Adrenal gland (tissue), 19 donors: ENCODE measurements at places on chromosomes 1 and 21. TPM values are rescaled to one million over a fixed set of nuclear protein-coding genes. Genes with fewer than 3 reads are reported as not detected.
A peak's percentile ranks its signal among the peaks of the same experiment; 100 is the strongest.

- no peaks in the 10 kb centered on the region for H3K27me3 ChIP-seq
- H3K4me1 ChIP-seq, result no peaks in the 10 kb centered on the region
Observed at GRCh38 chr1:16114527-16115467, 41.1 kb downstream of the EPHA2 start.

DNA sequence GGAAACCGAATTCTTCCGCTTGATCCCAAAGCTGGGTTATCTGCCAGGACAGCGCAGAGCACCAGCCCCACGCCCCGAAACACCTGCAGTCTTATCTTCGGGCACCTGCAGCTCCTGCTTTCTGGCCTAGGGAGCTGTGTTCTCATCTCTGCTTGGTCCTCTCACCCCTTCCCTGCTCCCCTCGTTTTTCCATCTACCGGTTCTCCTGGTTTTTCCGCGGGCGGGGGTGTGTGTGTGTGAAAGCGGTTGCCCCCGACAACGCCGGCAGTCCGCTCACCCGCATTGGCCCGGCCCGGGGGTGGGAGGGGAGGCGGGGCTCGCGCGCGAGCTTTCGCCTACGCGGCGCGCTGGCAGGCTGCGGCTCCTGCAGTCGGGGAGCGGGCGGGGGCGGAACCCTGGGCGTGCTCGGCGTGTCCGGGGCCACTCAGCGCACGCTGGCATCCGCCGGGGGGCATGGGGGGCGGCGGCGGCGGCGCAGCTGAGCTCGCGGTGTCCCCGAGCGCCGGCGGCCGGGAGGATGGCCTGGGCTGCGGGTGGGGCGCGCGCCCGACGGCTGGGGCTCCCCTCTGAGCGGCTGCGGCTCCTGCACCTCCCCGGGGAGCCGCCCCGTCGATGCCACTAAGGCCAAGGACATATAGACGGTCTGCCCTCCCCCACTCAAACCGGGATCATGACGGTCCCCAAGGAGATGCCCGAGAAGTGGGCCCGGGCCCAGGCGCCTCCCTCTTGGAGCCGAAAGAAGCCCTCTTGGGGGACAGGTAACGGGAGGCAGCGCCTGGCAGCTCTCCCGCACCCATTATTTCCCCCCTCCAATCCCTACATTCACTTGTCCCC, 3.2 kb downstream of the ATP8B2 start:
- H3K27ac ChIP-seq, result peak overlapping the region; percentile 89
- H3K4me3 ChIP-seq, result no peak overlapping the region
- peak; percentile 87 for DNase-seq
- H3K4me1 ChIP-seq, result peaks cover 43% of the 10 kb centered on the region
- no peaks in the 10 kb centered on the region for H3K27me3 ChIP-seq
- no peaks in the 10 kb centered on the region for H3K36me3 ChIP-seq

The AHDC1 gene
- 93.1 TPM for total RNA-seq

GRCh38 chr1:44357710-44358109, 2.7 kb upstream of the ERI3 start:
- peaks cover 9% of the 10 kb centered on the region for H3K4me1 ChIP-seq
- no peaks in the 10 kb centered on the region for H3K27me3 ChIP-seq
- H3K36me3 ChIP-seq, result no peaks in the 10 kb centered on the region
- no peak for DNase-seq
- H3K4me3 ChIP-seq, result no peak overlapping the region

DNA sequence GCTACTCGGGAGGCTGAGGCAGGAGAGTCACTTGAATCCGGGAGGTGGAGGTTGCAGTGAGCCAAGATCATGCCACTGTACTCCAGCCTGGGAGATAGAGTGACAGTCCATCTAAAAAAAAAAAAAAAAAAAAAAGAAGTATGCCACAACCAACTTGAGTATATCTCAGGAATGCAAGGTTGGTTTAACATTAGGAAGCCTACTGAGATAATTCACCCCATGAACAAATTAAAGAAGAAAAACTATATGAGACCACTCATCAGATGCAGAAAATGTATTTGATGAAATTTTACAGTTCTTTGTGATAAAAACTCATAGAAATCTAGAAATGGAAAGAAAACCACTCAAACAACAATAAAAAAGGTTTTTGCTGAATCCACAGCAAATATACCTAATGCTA, 373.8 kb downstream of the LMO4 start:
- H3K27ac ChIP-seq, result no peak overlapping the region
- H3K27me3 ChIP-seq, result no peaks in the 10 kb centered on the region
- no peak for DNase-seq
- H3K36me3 ChIP-seq, result no peaks in the 10 kb centered on the region
- H3K4me3 ChIP-seq, result no peak overlapping the region

- H3K4me1 ChIP-seq, result no peaks in the 10 kb centered on the region
- H3K27ac ChIP-seq, result no peak overlapping the region
- H3K4me3 ChIP-seq, result no peak overlapping the region
- no peaks in the 10 kb centered on the region for H3K36me3 ChIP-seq
- DNase-seq, result no peak
Observed at GRCh38 chr1:40936931-40937339, 42.6 kb upstream of the CTPS1 start.

The SYT14 gene
- total RNA-seq, result 2.8 TPM

- H3K27ac ChIP-seq, result no peak overlapping the region
- H3K4me1 ChIP-seq, result peaks cover 4% of the 10 kb centered on the region
- no peaks in the 10 kb centered on the region for H3K36me3 ChIP-seq
- no peak for DNase-seq
Observed at GRCh38 chr1:53296117-53296749, 31.6 kb downstream of the LRP8 start.
